ENCODE measurements at places on chromosomes 13 and 19.
A peak's percentile ranks its signal among the peaks of the same experiment; 100 is the strongest.

DNA sequence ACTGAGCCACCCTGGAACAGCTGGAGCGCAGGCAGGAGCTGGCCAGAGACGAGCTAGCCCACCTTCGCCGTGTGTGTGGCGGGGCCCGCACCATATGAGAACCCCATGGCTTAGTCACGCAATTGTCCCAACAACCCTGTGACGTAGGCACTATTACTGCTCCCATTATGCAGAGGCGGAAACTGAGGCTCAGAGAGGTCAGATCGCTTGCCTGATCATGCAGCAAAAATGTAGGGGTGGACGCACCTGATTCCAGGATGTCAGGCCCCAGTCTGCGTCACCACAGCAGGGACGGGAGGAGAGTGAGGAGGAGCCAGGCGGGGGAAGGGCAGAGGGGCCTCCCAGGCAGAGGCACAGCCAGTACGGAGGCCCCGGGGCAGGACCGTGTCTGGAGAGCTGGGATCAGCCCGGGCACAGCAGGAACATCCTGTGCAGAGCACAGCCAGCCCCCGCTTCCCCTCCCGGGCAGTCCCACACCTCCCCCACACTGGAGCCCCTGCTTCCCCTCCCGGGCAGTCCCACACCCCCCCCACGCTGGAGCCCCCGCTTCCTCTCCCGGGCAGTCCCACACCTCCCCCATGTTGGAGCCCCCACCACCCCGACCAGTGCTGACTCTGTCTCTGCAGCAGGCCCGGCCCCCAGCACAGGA lies 16.7 kb downstream of the PIP5K1C start:
- DNase-seq = no peak

GRCh38 chr19:5152767-5153532 lies 184.0 kb downstream of the KDM4B start:
- no peak for DNase-seq

DNA sequence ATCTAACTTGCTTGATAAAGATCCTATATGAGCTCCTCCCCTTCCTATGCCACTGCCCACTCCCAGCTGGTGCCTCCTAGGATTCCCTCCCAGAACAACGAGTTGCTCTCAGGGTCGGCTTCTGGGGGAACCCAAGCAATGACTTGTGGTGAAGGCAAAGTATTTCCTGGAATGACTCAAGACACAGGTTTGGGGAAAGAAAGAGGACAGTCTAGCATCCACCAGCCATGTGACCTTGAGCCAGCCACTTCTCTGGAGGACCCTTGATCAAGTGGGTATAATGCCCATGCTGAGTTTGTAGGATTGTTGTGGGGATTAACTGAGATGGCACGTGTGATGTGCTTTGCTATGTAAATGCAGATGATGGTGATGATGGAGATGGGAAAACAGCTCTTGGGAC lies 33.0 kb downstream of the MBD3L2B start:
- no peak for DNase-seq

DNA sequence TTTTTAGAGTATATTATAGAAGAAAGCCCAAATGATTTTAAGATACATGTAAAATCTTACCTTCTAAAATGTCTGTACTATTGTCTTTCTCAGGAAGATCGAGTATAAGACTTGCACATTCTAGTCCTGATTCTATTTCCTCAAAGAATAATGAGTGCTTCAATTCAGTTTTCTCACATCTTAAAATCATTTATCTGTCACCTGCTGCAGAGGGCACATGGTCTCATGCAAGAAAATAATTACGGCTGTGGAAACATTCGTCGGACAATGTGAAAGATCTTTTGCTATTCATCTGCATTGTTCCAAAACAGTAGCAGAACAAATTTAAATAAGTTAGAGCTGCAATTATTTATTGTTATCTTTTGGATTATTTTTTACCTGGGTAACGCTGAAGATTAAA lies 1403.5 kb downstream of the PCDH9 start:
- no peak for DNase-seq

GRCh38 chr13:19605161-19605955 lies 28.1 kb upstream of the MPHOSPH8 start:
- DNase-seq = no peak

- no peak for DNase-seq
Observed at GRCh38 chr13:27281420-27281819, 10.8 kb downstream of the RASL11A start.

- DNase-seq = no peak
Observed at GRCh38 chr13:30963791-30964190, 31.3 kb downstream of the TEX26 start.

GRCh38 chr13:43489233-43489632 lies 297.5 kb downstream of the ENOX1 start:
- no peak for DNase-seq

DNA sequence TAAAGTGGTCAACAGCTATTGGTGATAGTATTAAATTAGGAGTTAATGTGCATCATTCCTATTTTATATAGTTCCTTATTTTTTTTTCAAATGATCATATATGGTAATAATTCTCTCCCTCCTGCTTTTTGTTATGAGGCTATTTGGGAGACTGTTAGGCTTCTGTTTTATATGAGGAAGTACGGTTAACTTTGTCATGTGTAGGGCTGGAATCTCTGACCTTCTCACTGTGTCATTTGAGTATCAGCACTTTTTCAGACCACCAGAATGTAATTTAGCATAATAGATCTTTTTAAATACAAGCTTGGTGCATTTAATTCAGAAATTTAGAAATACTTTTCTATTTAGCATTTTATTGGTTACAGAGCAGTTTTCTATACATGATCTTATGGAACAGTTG lies 7.7 kb downstream of the DGKH start:
- DNase-seq = no peak

DNA sequence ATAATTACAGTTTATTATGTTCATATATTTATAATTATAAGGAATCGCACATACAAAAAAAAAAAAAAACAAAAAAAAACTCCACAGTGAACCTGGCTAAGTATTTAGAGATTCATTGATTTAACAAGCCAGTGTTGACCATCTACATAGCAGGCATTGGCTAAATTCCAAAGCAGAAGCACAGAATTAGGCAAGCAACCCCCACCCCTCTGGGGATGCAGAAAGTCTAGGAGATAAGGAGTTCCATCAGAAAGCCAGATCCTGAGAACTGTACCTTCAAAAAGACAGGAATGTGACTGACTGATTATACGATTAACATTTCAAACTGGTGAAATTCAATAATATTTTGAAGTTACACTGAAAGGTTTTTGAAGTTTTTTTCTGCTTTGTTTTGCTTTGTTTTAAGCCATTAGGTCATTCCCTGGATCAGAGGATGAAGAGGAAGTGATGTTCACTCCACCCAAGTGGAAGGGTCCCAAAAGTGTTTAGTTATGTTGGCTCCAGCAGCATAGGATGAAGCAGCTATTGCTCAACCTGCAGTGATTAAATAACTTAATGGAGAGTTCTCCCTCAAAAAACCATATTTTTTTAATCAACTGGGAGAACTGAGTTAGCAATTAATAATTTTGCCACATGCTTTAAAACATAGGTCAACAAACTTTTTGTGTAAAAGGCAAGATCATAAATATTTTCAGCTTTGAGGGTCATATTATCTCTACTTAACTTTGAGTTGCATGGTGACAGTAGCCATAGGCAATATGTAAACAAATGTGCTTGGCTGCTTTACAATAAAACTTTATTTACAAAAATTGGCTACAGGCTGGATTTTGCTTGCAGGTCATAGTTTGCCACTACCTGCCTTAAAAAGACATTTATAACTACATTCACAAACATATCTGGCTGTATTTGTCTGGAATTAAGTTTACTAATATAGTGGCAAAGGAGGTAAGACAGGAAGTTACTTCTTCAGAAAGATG lies 49.6 kb downstream of the DOCK9 start:
- no peak for DNase-seq

GRCh38 chr19:45363861-45364459 lies 6.4 kb downstream of the ERCC2 start:
- DNase-seq = no peak

- no peak for DNase-seq
Observed at GRCh38 chr19:10115392-10116084, 4.0 kb downstream of the P2RY11 start.

GRCh38 chr19:19405971-19406877 lies 749 bp downstream of the GATAD2A start:
- DNase-seq = peak; percentile 39

DNA sequence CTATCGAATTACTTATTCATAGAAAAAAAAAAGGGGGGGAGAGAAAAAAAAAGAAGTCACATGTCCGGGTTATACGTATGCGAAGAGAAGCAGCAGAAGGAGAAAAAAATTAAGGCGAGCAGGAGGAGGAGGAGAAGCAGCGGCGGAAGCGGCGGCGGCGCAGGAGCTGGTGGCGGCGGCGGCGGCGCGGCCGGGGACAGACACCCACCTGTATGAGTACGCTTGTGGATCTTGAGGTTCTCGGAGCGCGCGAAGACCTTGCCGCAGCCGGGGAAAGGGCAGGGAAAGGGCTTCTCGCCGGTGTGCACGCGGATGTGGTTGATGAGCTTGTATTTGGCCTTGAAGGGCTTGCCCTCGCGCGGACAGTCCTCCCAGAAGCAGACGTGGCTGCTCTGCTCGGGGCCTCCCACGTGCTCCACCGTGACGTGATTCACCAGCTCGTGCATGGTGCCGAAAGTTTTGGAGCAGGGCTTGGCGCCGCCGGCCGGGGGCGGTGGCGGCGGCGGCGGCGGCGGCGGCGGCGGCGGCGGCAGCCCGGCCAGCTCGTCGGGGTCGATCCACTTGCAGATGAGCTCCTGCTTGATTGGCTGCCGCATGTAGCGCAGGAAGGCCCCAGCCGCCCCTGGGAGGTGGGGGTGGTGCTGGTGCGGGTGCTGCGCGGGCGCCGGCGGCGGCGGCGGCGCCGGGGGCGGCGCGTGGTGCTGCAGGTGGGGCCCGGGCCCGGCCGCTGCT lies 1.5 kb downstream of the ZIC5 start:
- DNase-seq = no peak

GRCh38 chr13:42971691-42972347 lies 20.2 kb downstream of the EPSTI1 start:
- no peak for DNase-seq

- no peak for DNase-seq
Observed at GRCh38 chr13:111215081-111216047, 100.3 kb downstream of the ARHGEF7 start.

DNA sequence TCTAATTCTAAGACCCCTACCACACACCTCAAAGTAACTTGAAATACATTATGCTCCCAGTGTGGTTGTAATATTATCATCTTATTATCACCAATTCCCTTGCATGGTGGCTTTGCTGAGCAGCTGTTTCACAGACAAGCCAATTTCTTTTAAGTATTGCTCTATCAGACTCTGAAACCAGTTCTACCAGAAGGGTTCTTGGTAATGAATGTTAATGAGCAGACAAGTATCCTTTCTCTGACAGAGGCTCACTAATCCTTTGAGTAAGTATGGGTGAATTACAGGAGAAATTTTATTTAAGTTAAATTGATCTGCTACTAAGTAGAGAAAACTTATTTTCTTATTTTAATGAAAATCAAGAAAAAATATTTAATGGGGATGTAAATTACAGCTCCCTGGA lies 326.0 kb downstream of the GPC6 start:
- no peak for DNase-seq

DNA sequence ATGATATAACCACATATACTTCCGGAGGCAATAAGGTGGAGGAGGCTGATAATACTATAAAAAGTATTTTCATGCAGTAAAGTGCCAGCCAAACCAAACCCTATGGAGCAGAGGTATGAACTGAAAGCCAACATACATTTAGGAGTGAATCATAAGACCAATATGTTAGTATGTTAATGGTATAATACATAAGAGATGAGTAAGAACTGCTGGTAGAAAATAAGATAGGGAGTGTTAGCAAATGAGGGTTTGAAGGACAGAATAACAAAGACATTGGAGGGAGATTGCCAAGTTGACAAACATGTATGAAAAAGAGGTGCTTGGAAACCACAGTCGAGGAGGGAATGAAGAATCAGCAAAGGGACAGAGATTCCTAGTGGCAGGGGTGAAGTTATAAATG lies 10.8 kb downstream of the ENOX1 start:
- DNase-seq = no peak

DNA sequence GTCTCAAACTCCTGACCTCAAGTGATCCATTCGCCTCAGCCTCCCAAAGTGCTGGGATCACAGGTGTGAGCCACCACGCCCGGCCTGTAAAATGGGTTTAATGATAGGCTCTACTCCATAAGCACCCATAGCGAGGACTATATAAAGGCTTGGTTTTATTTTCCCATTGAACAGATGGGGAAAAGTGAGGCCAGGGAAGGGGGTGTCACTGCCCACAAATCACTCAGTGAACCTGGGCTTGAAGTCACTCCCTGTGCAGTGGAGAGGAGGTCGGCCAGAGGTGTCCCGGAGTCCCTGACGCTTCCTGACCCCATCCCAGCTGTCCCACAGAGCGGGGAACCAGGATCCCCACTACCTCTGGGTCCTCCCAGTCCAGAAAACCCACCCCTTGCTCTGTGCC lies 14.9 kb downstream of the TLE2 start:
- DNase-seq = no peak

GRCh38 chr19:2492870-2493269 lies 16.9 kb downstream of the GADD45B start:
- DNase-seq = no peak

- DNase-seq = no peak
Observed at GRCh38 chr19:10003271-10003670, 7.0 kb downstream of the COL5A3 start.

DNA sequence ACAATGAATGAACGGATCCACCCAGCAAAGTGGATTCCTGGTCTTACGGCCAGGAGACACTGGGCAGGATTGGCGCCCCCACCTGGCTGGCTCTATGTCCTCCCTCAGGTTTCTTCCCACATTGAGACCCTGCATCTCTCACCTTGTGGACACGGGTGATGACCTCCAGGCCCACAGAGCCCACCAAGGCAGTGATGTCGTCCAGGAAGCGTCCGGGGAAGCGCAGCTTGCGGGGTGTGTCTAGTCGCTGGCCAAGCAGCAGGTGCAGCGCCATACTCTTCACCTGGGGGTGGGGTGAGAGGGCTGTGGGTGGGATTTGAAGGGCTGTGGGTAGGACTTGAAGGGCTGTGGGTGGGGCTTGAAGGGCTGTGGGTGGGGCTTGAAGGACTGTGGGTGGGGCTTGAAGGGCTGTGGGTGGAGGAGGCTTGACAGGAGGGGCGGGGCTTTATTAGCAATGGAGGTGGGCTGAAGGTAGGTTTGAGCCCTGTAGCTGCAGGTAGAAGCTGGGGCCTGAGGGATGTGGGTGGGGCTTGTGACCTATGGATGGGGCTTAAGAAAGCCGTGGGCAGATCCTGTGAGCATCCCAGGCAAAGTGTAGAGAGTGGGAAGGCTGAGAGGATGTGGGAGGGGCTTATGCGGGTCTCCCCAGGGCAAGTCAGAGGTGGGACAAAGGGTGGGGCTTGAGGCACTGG lies 12.1 kb upstream of the ANGPTL8 start:
- no peak for DNase-seq

GRCh38 chr13:109990296-109990695 lies 203.9 kb upstream of the IRS2 start:
- DNase-seq = no peak

- DNase-seq = no peak
Observed at GRCh38 chr19:51321799-51322198, 10.4 kb downstream of the IGLON5 start.

- no peak for DNase-seq
Observed at GRCh38 chr19:17618281-17618903, 62.9 kb downstream of the COLGALT1 start.

- no peak for DNase-seq
Observed at GRCh38 chr13:58547419-58547818, 915.9 kb downstream of the PCDH17 start.

Measured in activated CD8-positive, alpha-beta memory T cell treated with anti-CD3 and anti-CD28 coated beads for 48 hours (primary cell).